ENCODE measurements at places on chromosomes 2 and 18. TPM values are rescaled to one million over a fixed set of nuclear protein-coding genes. Genes with fewer than 3 reads are reported as not detected.
A peak's percentile ranks its signal among the peaks of the same experiment; 100 is the strongest.

DNA sequence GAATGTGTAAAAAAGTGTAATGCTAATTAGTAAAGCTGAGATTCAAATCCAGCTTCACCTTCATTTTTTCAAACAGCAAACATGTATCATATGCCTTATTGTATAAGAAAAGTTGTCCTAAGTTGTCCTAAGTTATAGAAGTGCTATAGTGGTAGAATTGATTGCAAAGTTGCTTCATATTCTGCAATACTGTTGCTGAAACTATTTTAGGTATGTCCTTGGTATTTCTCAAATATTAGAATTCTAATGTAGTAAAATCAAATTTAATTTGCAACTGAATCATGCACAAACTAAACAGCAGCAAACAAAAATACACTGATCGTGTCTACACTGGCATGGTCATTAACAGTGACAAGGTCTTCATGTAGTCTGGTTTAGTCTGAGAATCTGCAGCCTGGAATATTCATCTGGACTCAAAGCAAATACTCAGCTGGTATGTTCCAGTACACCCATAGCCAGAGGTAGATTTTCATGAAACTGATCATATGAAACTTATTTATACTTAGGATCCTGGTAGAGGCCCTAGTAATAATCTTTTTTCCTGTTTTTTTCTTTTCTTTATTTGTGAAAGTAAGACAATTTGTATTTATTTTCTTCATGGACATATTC lies 555.6 kb upstream of the ZEB2 start:
- no peak for DNase-seq

GRCh38 chr18:48639772-48640432 lies 101.1 kb downstream of the CTIF start:
- no peak for DNase-seq

COA5 gene
- 36.5 TPM for total RNA-seq

GRCh38 chr2:25557179-25558036 lies 116.0 kb downstream of the DTNB start:
- DNase-seq: no peak

DNA sequence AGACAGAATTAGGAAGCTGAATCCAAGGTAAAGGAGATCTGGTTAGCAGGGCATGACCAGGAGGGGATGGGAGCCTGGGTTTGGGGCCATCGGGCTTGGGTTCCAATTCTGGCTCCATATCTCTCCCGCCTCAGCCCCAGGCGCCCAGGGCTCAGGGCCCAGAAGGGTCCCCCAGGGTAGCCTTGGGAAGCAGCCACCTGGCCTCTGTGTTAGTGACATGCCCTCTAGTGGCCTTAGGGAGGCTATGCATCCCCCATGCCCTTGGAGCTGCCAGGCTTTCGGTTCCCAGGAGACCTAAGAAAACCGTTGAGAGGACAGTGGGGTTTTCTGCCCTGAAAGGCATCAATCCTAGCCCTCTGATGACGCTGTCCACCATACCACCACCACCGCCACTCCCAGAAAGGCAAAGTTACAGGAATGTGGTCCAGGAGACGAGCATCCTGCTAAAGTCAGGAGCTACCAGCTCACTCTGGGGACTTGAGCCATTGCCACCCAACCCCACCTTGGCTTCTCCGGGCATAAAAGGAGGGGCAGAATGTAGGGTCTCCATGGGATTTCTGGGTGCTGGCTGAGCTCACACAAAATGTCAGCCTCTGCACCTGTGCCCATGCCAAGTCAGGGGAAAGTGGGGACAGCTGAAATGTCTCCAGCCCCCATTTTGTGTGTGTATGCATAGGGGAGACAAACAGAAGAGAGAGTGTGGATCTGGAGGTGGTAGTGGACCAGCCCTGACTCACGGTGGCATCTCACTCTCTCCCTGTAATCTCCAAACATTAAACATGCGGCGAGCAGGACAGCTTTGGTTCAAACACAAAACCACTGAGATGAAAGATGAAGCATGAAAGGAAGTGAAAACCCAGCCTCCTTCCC lies 56.5 kb downstream of the EMX1 start:
- peak; percentile 79 for DNase-seq

- peak; percentile 18 for DNase-seq
Measured at GRCh38 chr18:64405161-64405560, 256.3 kb upstream of the LINC00305 start.

DNA sequence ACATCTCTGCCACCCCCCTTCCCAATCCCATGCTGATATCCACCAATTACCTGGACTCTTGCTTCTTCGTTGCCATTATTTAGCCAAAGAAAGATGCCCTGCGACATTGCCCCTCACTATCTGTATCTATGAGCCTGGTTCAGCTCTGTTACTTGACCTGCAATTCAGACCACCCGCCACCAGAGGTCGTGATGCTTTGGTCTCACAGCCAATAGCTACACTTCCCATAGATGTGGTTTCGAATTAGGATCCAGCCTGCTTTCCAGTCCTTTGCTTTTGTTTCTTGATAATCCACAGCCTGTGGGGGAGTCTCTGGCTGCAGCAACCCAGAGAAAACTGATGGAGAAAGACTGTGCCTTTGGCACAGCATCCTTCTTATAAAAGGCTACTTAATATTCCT lies 239.4 kb downstream of the KLHL29 start:
- DNase-seq: no peak

DNA sequence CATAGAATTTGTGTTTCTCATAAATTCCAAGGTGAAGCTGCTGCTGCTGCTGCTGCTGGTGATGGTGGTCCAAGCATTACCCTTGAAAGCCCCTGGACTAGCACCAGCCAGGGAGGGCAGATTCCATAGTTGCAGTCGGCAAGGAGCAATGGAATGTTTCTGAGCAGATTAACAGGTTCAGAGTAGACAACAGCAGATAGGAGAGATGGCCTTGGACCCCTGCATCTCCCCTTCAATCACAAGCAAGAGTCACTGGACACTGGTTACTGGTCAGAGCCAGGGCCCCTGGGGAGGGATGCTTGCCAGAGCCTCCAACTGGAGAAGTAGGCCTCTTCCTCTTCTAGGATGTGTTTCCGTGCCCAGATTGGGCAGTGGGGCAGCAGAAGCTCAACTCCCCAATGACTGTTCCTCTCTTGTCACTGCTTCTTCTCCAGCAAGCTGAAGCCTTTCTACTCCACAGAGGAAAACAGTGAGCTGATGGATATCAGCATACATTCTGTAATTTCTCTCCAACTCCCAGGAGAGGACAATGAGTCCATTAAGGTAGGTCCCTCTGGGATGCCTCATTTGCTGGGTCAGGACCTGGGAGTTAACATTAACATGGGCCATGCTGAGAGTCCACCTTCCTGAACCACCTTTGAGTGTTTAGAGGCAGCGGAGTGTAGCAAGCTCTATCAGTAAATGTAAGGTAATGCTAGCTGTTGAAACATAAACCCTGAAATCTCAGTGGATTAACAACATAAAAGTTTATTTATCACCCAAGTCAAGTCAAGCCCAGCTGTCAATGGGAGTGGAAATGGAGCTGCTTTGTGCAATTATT lies 35.3 kb downstream of the MROH2A start:
- no peak for DNase-seq

DNA sequence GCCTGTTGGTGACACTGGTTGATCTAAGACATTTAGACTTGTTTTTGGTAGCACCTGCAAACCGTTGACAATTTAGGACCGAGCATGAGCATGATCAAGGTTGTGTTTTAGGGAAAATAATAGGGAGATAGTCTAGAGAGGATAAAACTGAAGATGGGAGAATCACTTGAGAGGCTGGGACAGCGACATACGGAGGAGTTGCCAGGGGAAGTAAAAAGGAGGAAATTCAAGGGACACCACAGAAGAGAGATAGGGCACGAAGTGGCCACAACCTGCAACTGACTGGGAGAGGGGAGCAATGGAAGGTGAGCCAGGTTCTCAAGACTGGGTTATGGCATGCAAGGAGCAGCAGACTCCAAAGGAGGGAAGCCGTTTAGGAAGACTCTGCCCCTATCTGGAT lies 1.4 kb upstream of the ATP8B1 start:
- no peak for DNase-seq

GRCh38 chr2:70391988-70392387 lies 90.1 kb upstream of the FAM136A start:
- no peak for DNase-seq

GRCh38 chr18:8386669-8387380 lies 222.4 kb upstream of the RAB12 start:
- DNase-seq: no peak

GRCh38 chr2:147027436-147027835 lies 817.4 kb upstream of the ACVR2A start:
- DNase-seq: no peak

Data from stomach (tissue), 19 donors.